ENCODE measurements at places on chromosomes 5 and 9. TPM values are rescaled to one million over a fixed set of nuclear protein-coding genes. Genes with fewer than 3 reads are reported as not detected.

The BHMT2 gene
- 10.1 TPM for total RNA-seq

The BTNL8 gene
- 13.1 TPM for total RNA-seq

The ZFP37 gene
- total RNA-seq, result 3.5 TPM

The CDX1 gene
- total RNA-seq, result 5.2 TPM

The EMB gene
- total RNA-seq, result 32.4 TPM

The PDE4D gene
- total RNA-seq, result 13.9 TPM

The GRXCR2 gene
- 0.31 TPM for total RNA-seq

The BTNL9 gene
- total RNA-seq, result 19.0 TPM

The CMYA5 gene
- 33.8 TPM for total RNA-seq

The GRM6 gene
- 1.1 TPM for total RNA-seq

The PFN3 gene
- 45.7 TPM for total RNA-seq

The PCDHGA7 gene
- total RNA-seq, result 11.1 TPM

The QSOX2 gene
- 22.1 TPM for total RNA-seq

The ARID3C gene
- 0.37 TPM for total RNA-seq

The MRPL22 gene
- total RNA-seq, result 28.1 TPM

The DND1 gene
- total RNA-seq, result 31.8 TPM

The CHSY3 gene
- 2.4 TPM for total RNA-seq

The SHROOM1 gene
- total RNA-seq, result 9.0 TPM

The NMUR2 gene
- total RNA-seq, result 5.0 TPM

The CYFIP2 gene
- 41.4 TPM for total RNA-seq

The STPG3 gene
- total RNA-seq, result 34.1 TPM

The FGF10 gene
- total RNA-seq, result 4.4 TPM

The OTP gene
- 0.37 TPM for total RNA-seq

The ERAP2 gene
- 4.4 TPM for total RNA-seq

The EFNA5 gene
- 3.5 TPM for total RNA-seq

The IER5L gene
- total RNA-seq, result 12.6 TPM

The BARX1 gene
- total RNA-seq, result 8.6 TPM

The ANKRD18B gene
- total RNA-seq, result 33.6 TPM

The HMGCS1 gene
- total RNA-seq, result 27.2 TPM

The TMC1 gene
- 5.4 TPM for total RNA-seq

The NEUROG1 gene
- not detected for total RNA-seq

The FASTKD3 gene
- total RNA-seq, result 11.7 TPM

The CTXN3 gene
- total RNA-seq, result not detected

The FAM169A gene
- 69.2 TPM for total RNA-seq

The EGFL7 gene
- total RNA-seq, result 101 TPM

The HRH2 gene
- 1.4 TPM for total RNA-seq

The TTF1 gene
- total RNA-seq, result 19.2 TPM

The SLC34A3 gene
- total RNA-seq, result 0.24 TPM

The SLC46A2 gene
- total RNA-seq, result 1.4 TPM

The ZDHHC11B gene
- total RNA-seq, result 9.0 TPM

The NFIB gene
- total RNA-seq, result 34.7 TPM

The FREM1 gene
- 4.6 TPM for total RNA-seq

The SLC34A1 gene
- total RNA-seq, result 0.19 TPM

The ANKRD34B gene
- total RNA-seq, result 0.16 TPM

The SLC45A2 gene
- total RNA-seq, result 0.93 TPM

The PCDHGC3 gene
- 29.4 TPM for total RNA-seq

The ARPC5L gene
- 75.4 TPM for total RNA-seq
